ENCODE measurements at places on chromosomes 2 and 18.

DNA sequence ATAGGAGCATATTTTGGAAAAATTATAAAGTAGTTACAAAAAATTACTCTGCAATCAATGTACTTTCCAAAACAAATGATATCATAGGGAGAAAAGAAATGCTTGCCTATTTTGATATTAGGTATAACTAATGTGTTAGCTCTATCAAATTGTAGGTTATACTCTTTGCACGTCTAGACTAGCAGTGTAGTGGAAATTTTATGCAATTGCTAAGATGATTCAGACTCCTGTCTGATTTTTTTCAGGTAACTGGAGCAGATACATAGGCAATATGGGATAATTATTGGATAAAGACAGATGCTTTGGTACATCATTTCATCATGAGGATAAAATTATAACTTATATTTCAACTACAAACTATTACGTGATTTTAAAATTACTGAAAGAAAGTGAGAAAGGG lies 918.3 kb downstream of the EPHA4 start:
- no peak for DNase-seq

DNA sequence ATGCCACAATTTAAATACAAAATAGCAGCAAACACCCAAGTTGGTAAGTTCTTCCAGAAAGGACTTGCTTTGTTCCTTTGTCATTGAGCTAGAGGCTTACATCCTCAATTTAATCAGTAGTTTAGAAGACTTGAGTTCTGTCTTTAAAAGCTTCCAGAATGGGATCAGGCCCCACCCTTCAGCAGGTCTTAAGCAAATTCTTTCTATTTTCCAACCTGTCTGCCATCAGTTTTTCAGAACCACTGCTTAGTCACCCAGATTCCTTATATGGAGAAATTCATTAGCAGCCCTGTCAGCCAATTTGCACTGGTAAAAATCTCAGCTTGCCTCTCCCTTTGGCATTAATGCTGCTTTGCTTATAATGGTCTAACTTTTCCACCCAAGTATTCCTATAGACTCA lies 263.6 kb upstream of the HNMT start:
- DNase-seq: no peak

GRCh38 chr2:218368621-218369153 lies 12.0 kb downstream of the CATIP start:
- no peak for DNase-seq

- no peak for DNase-seq
Measured at GRCh38 chr18:77632758-77633157, 383.1 kb downstream of the GALR1 start.

GRCh38 chr2:40412456-40412855 lies 39.4 kb downstream of the SLC8A1 start:
- DNase-seq: no peak

DNA sequence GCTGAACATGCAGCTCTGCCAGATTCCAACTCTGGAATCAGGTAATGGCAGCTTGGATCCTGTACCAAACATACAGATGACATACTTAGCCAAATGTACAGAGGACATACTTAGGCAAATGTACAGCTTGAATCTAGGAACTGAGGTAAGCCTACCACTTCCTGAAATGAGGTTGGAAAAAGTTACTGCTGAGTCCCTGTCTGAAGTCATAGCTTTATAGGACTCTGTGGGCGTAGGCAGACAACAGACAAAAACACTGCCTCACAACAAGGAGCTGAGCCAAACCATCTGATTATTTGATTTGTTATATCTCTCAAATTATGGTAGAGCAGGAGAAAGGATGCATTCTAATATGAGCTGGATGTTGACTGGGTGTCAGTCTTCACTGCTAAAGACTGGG lies 290.2 kb upstream of the TCF4 start:
- no peak for DNase-seq
